ENCODE measurements at places on chromosomes 6 and 20.

DNA sequence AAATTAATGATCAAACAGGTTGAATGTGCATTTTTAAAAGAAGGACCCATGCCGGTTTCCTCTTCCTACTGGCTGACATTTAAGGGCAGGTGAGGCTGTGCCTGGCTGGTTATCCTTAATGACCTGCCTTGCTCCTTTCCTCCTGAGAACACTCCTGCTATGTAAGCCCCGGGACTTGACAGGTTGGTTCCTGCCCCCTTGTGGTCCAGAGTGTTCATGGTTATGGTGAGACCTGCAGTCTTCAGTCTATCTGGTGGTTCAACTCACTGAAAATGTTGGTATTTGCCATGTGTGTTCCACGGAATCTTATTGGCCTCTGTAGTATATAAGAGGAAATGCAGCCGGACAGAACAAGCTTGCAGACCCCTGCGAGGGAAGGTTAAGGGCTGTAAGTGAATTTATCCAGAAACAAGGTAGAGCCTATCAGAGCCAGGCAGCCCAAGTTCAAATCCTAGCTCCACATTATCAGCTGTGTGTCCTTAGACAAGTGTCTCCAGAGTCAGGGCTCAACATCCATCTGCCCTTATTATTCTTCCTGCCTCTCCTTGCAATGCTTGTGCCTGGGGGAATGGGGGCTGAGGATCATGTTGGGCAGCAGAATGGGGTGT is 5.2 kb upstream of the BPIFA3 start:
- DNase-seq, result peak; percentile 85

DNA sequence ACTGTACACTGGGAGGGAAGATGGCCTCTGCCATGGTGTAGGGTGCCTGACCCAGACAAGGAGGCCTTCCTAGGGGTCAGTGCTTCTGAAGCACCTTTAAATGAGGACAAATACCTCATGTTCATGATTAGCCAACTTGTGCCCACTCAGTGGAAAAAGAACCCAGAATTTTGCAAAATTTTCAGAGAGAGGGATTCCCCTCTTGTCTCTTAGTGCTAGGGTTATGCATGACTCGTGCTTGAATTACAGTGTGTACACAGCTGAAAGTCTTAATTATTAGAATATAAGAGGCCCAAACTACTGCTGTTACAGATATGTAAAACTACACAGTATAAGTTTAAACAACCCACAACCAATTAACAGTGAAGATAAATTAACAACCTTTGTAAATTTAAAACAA is 38.0 kb downstream of the HLA-G start:
- no peak for DNase-seq

GRCh38 chr20:62088258-62089127 is 22.8 kb upstream of the TAF4 start:
- DNase-seq, result peak; percentile 97

DNA sequence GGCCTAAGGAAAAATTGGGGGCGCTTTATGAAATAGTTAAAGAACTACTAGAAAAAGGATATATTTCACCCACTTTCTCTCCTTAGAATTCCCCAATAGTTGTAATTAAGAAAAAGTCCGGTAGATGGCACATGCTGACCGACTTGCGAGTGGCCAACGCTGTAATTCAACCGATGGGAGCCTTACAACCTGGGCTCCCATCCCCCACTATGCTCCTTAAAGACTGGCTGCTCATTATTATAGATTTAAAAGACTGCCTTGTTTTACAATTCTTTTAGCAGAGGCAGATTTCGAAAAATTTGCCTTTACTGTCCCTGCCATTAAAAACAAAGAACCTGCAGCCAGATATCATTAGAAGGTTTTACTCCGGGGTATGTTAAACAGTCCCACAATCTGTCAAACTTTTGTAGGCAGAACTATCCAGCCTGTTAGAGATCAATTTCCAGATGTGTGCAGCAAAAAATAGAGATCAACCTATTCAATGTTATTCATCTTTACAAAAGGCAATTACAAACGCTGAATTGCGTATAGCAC is 58.5 kb upstream of the PRSS16 start:
- peak; percentile 67 for DNase-seq

DNA sequence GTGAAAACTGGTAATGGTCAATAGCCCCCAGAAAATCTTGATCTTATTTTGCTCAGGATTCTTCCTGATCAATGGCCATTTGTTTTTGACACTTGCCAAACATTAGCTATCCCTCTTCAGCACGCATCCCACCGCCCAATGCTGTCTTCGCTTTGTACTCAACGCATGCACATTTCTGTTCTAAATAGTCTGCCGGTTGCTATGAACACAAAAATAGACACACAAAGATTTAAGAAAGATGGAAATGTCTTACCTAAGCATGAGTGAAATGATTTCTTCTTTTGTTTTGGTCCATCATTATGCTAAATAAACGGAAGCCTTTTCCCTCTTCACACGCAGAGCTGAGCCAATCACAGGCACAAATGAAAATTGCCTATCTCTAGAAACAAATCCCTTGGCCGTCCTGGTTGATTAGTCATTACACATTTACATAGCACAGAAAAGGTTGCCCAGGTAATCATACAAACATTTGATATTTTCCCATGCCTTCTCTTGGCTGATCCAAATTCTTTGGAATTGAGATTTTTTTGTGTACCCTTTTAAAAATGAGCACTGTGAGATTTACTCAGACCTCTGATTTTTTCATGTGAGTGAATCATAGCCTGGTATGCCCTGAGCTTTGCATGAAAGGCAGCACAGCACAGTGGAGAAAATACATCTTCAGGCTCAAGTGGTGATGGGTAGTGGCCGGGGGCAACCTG is 70.5 kb upstream of the FAM184A start:
- no peak for DNase-seq

DNA sequence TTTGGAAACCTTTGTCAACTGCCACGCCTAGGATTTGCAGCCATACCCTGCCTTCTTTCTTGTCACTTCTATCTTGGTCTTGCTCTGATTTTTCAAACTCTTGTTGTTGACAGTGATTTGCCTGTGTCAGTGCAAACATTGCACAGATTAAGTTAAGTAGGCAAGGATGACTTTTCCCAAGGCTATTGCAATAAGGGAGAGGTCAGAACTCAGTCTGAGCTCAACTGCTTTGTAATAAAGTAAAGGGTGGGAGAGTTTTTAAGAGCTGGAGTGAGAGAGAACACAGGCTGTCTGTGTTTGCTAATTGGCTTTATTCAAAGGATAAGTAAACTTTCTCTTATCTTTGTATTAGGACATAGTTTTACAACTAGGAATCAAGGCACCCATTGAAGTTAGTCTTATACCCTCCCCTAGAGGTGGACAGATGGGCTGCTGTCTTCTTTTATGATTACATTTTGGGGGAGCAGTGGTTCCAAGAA is 448.6 kb downstream of the PHF3 start:
- no peak for DNase-seq

GRCh38 chr6:46376562-46377061 is 114.6 kb downstream of the RCAN2 start:
- no peak for DNase-seq

DNA sequence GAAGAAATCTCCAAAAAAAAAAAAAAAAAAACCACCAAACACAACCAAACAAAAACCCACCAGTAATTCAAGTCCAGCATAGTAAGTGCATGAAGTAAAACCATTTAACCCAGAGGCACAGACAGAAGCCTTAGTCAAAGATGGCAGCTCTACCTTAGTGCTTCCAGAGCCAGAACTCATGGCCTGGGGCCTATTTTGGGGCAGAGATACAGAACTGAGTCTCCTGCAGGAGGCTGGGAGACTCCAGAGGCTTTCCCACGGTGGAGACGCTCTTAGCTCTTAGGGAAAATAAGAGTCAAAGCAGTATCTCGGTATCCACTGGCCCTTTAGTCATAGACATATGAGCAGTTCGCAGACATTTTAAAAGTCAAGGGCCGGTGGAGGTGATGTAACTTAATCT is 129.5 kb downstream of the GPX5 start:
- no peak for DNase-seq

- DNase-seq, result no peak
Observed at GRCh38 chr6:130152908-130153510, 69.7 kb downstream of the SAMD3 start.

GRCh38 chr20:3115190-3116107 is 30.9 kb upstream of the AVP start:
- DNase-seq, result peak; percentile 88

- DNase-seq, result no peak
Observed at GRCh38 chr20:24963672-24964505, 14.8 kb downstream of the CST7 start.

DNA sequence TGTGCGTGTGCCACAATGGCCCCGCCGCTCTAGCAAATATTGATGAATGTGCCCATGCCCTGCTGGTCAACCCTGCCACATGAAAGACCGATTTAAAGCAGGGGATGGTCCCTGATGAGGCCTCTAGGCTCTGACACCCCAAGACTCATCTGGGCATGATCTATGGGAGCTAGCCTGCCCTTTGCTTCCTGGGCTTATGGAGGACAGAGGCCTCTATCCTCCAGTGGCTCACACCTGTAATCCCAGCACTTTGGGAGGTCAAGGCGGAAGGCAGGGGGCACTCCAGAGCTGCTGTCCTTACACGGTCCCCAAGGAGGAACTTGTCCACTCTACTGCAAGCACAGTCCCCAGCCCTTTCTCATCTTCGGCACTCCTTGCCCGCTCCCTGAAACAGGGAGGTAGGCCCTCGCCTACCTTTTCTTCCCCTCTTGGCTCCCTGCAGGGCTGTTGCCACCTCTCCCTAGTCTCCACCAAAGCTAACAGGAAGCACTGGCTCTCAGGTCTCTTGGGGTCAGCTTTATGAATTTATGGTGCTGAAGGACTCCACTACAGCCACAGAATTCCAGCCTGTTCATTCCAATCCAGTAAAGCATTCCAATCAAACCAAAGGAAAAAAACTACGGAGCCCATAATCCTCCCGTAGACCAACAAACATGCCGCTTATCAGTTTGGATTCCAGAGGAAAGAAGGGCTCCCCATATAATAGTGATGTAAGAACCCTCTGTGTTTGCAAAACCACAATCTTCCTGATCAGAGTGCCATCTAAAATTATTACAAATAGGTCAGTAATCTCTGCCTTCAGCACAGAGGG is 48.7 kb upstream of the FOXQ1 start:
- no peak for DNase-seq

GRCh38 chr6:126040826-126041225 is 54.5 kb downstream of the TRMT11 start:
- DNase-seq, result peak; percentile 52

Data from RWPE1 (cell line).